ENCODE measurements at places on chromosomes 1 and 21.

- DNase-seq: peak; percentile 15
These were observed 55.7 kb upstream of the EFHD2 start for GRCh38 chr1:15353839-15354579.

DNA sequence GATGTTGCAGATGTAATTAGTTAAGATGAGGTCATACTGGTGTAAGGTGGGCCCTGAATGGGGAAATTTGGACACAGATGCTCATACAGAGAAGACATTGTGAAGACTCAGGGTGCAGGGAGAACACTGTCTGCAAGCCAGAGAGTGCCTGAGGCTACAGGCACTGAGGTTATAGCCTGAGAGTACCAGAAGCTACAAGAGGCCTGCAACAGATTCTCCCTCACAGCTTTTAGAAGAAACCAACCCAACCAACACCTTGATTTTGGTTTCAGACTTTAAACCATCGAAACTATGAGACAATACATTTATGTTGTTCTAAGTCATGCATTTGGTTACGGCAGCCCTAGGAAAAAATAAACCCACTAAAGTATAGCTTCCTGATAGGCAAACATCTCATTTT lies 321.7 kb upstream of the USP25 start:
- DNase-seq: no peak

DNA sequence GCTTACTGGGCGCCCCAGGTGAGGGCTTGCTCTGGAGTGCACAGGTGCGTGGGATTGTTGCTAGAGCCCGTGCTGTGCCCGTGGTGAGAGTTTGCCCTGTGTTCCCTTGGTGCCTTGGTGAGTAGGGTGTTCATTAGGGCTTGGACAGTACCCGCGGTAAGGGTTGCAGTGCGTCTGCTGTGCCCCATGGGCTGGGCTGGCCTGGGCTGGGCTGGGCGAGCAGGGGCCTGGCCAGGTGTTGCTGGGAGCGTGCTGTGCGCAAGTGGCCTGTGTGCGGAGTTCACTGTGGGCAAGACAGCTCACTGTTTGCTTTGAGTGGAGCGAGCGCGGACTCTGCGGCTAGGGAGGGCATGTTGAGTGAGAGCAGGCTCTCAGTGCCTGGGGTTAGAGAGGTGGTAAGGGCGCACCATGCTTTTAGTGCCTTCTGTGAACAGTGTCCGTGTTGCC lies 725 bp downstream of the CR1L start:
- DNase-seq: no peak

DNA sequence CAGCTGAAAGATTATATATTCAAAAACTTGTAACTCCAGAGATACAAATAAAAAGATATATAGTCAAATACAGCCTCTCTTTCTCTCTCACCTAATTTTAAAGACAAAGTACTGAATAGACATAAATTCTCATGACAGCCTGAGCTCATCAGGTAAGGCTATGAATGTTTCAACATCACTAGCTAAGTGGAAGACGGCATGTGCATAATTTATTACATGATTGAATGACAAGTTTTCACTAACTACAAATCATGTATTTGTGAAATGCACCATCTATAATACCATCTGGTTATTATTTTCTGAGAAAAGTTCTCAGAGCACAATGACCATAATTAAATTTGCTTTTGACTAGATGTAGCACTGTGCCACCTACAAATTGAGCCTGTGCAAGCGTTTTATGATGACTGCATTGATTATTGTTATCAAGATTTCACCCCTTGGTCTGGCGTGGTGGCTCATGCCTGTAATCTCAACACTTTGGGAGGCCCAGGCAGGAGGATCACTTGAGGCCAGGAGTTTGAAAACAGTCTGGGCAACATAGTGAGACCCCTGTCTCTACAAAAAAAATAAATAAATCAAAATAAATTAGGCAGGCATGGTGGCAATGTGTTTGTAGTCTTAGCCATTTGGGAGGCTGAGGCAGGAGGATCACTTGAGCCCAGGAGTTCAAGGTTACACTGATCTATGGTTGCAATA lies 128.2 kb downstream of the APP start:
- DNase-seq: no peak

- DNase-seq: no peak
These were observed 415.0 kb downstream of the DPYD start for GRCh38 chr1:97505816-97506215.

GRCh38 chr1:57423135-57423655 lies 665 bp downstream of the DAB1 start:
- no peak for DNase-seq

GRCh38 chr1:23650344-23650990 lies 41.1 kb upstream of the RPL11 start:
- no peak for DNase-seq

GRCh38 chr1:118785246-118785645 lies 202.9 kb downstream of the TBX15 start:
- no peak for DNase-seq

- DNase-seq: no peak
These were observed 37.4 kb downstream of the C1orf185 start for GRCh38 chr1:51139474-51139873.

- DNase-seq: no peak
These were observed 345.5 kb downstream of the SMYD3 start for GRCh38 chr1:246161626-246162025.

DNA sequence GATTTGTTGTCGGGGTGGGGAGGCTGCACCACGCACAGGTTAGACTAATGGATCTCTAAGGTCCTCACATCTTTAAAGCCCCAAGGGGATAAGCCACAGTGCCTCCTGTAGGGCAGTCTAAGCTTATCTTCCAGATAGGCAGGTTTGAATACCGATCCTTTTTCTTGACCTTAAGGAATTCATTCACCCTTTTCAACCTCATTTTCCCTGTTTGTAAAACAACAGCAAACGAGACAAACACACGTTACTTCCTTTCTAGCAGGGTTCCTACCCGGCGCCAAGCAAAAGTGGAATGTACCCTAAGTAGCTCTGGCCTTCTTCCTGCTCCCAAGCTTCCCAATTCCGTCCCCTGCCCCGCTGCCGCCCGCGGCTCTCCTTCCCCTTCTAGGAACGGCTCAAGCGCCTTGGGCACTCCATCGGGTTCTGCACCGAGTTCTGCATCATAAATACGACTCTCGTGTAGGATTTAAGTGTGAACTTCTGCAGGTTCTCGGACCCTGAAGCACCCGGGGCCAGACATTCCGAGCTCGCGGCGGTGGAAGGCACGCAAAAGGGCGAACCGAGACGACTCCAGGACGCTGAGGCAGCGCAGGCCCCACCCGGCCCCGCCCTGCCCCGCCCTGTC lies 548 bp upstream of the CDC20 start:
- DNase-seq: no peak

DNA sequence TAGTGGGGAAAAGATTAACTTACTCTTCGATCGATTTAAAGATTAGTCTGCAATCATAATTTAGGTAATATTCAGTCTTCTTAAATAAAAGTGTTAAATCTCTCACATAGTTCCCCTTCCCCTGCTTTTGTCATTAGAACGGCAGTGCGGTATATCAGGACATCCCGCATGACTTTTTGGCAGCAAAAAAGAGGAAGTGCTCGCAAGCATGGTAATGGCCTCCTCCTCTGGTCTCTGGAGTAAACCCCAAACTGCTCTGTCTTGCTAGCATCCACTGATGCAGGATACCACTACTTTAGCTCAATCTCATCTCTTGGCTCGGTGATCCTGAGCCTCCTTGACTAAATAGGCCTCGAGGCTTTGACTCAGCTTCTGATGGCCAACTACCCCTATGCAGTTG lies 78.7 kb upstream of the VAV3 start:
- no peak for DNase-seq

DNA sequence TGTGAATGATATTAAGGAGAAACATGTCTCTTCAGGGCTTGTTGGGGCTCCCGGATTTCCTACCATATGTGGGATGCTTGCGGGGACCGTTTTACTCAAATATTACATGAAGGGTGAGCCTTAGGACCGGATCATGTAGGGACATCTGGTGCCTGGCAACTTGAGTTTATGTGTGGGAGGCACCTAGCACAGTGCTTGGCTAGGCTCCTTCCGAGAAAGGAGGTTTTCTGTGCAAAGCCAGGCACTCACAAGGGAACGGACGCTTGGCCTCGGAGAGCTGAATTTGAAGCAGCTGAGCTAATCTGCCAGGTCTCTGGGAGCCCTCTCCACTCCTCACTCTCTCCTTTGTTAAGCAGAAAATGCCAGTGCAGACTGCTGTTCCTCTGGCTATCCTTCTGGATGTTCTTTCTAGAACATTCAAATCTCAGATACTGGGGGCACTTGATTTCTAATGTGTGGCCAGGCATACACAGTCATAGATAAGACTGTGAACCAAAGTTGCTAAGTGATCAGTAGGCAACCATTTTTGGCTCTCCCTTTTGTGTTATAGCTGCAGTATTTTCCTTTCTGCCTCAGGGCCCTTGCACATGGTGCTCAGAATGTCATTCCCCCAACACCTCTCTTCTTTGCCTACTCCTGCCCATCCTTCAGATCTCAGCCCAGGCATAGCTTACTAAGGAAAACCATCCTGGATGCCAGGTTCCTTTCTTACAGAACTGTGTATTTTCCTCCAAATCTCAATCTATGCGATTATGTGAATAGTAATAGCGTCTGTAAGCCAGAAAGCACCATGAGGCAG lies 216.6 kb upstream of the CSF3R start:
- no peak for DNase-seq

GRCh38 chr1:53690411-53690810 lies 48.6 kb downstream of the GLIS1 start:
- no peak for DNase-seq

GRCh38 chr1:63523738-63524137 lies 413 bp downstream of the EFCAB7 start:
- DNase-seq: peak; percentile 10

- DNase-seq: no peak
These were observed at the start of gene CD101 for GRCh38 chr1:117001254-117001927. Gene CD101, plus strand, starts transcription at chr1:117001760. Its CDS starts 58 bp downstream, at chr1:117001818.

DNA sequence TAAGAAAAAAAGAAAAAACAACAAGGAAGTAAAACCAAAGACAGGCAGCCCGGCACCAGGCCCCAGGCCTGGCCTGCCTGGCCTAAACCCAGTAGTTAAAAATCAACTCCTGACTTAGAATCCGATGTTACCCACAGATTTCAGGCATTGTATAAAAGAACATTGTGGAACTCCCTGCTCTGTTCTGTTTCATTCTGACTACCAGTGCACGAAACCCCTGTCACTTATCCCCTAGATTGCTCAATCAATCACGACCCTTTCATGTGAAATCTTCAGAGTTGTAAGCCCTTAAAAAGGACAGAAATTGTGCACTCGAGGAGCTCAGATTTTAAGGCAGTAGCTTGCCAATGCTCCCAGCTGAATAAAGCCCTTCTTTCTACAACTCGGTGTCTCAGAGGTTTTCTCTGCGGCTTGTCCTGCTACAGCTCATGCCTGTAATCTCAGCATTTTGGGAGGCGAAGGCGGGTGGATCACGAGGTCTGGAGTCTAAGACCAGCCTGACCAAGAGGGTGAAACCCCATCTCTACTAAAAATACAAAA lies 15.6 kb upstream of the MYOCOS start:
- no peak for DNase-seq

DNA sequence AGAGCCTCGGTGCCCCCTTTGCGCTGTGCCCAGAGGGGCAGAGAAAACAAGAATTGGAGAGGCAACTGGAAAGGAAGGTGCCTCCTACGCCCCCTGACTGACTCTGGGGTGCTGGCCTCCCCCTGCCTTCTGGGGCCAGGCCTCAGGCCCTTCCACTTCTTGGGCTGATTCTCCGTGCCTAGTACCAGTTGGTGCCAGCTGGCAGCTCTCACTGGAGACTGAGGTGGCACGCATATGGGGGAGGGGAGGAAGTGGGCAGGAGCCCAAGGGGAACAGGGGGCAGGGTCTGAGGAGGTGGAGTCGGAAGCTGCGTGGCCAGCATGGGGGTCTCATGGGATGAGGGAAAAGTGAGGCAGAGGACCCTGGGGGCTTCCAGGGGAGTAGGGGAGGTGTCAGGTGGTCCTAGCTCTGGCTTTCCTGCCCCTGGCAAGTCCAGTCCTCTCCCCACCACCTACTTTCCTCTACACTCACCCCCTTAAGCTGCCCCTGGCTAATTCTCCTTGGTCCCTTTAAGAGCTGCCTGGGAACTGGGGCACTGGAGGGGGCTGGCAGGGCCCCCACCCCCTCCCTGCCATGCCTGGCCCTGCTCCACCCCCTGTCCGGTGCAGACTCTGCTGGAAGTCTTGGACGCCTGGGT lies 6.5 kb upstream of the SEMA4A start:
- DNase-seq: no peak

DNA sequence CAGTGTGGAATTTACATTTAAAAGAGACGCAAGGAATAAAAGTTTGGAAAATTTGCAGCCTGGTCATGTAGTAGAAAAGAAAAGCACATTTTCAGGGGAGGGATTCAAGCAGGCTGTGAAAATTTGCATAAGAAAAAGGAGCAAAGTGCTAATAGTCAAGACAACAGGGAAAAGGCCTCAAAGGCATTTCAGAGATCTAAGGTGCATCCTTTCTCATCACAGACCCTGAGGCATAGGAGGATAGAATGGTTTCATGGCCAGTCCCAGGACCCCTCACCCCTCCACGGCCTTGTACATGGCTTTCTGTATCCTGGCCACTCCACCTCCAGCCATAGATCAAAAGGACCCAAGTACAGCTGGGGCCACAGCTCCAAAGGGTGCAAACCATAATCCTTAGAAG lies 380.5 kb upstream of the BRINP3 start:
- no peak for DNase-seq

- no peak for DNase-seq
These were observed 66.7 kb downstream of the XCL1 start for GRCh38 chr1:168643152-168643551.

- DNase-seq: no peak
These were observed 73.2 kb upstream of the B3GALT2 start for GRCh38 chr1:193259636-193260035.

GRCh38 chr1:152912900-152913299 lies 4.6 kb downstream of the IVL start:
- no peak for DNase-seq

- no peak for DNase-seq
These were observed 28.5 kb upstream of the SLC6A9 start for GRCh38 chr1:44059664-44060355.

GRCh38 chr1:11880911-11881748 lies 22.4 kb upstream of the NPPB start:
- no peak for DNase-seq

All from NCI-H1417 treated with DMSO at 0.1 percent for 48 hours (cell line).